Stimulated activated naive CD4-positive, alpha-beta T cell treated with Interleukin-2 at 50 U/mL for 16 hours (primary cell): ENCODE measurements at places on chromosomes 6 and 20.

DNA sequence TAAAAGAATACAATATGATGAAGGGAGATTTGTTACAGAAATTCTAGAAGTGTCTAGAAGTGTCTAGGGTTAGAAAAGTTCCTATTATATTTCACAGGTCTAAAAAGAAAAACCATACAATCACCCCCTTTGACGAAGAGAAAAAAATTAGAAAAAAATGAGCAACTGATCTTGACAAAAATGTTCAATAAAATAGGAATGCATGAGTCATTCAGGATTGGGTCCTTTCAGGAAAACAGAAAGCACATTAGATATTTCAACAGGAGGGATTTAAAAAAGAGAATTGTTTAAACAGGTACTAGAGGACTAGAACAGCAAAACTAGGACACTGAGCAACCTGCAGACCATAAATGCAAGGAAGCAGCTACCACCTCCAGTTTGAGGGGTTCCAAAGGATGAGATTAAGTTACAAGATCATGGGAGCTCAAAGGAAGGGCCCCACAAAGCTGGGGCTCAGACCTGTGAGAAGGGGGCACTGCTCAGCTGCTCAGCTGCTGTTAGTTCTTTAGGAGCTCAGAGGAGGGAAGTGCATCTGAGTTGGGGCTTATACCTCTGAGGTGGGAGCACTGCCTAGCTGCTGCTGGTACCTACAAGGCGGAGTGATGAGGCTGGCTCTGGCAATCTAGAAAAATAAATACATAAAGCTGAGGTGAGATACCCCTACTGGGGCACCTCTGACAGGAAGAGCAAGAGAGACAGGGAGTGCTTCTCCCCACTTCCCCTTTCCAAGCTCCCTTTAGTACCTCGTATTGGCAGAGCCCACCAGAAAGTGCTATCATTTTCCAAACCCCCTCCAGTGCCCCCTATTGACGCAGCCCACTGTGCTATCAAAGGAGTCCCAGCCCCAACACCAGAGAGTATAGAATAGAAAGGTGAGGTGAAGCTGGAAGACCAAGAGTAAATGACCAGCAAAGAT, 27.1 kb upstream of the BEND6 start:
- DNase-seq, result no peak

- DNase-seq, result no peak
These were observed 48.9 kb upstream of the EPHA7 start for GRCh38 chr6:93468291-93468690.

DNA sequence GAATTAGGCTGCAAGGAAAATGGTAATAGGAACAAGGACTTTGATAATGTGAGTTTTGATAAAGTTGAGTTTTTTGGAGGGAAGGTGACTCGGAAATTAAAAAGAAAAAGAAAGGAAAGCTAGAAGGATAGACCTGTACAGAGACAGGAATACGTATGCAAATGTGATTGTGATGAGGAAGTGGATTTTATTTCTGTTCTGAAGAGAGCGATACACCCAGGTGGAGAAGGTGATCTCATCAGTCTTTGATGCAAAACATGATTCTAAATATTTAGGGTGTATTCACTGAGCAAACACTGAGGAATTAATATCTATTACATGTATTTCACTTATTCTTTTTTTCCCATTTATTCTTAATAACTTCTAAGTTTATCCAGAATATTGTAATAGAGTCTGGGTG, 9.2 kb upstream of the PLEKHG1 start:
- no peak for DNase-seq

DNA sequence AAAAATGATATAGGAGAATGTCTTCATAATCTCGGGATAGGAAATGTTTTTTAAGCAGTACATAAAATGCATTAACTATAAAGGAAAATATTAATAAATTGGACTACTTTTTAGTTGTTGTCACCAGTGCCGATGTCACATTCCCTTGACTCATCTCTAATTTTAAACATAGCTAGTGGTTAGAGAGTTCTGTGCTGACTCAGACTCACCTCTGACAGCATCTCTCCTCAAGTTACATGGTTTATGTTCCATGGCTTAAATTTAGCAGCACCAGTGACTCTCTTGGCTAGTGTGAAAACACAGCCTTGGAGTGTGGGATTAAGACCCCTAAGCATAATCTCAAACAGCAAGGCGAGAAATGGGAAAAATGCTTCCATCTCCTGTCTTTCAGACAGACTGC, 311.8 kb upstream of the MMS22L start:
- DNase-seq, result no peak

GRCh38 chr20:11267131-11267761, 593.4 kb upstream of the JAG1 start:
- no peak for DNase-seq

DNA sequence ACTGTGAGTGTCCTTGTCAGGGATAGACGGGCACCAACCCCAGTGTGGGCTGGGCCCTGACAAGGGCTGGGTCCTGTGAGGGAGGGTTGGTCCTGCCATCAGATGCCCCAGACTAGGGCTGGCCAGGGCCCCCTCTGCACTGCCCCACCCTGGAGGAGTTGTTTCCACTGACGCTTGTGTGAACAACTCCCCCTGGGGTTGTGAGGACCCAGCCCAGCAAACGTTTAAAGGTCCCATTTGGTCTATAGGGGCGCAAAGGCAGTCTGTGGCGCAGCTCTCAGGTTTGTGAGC, 104.1 kb downstream of the BMP7 start:
- DNase-seq, result no peak

DNA sequence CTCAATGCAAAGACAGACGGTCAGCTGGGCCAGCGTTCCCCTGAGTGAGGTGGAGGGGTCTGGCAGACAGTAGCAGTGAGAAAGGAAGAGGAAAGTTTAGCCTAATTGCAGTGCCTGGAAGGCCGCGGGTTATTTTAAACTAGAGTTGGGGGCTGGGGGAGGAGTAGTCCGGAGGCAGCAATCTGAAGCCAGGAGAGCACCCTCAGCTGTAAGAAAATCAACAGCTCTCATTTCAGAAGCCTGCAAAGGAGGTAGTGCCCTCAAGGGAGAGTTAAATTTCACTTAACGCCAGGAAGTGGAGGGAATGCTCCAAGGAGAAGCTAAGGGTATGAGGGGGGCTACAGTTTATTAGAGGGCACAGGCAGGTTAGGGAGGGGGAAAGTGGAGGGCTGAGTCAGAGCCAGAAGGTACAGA, 26.9 kb downstream of the RING1 start:
- DNase-seq, result no peak

- no peak for DNase-seq
These were observed 1.5 kb upstream of the MTO1 start for GRCh38 chr6:73460056-73460455.

DNA sequence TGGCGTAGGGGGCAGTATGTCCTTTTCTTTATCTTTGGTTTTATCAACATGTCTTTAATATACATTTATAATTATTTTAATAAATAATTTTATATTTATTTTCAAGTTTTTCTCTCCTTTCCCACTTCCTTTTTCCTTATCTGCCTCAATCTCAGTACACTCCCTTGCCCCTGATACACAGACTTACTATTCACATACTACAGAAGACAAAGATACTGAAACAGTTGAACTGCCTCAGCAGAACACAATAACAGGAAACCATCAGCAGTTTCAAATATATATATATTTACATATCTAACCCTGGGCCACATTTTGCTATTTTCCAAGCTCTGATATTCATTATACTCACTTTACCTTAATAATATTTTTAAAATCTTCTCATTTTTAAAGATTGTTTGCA, 19.8 kb downstream of the IBTK start:
- no peak for DNase-seq

GRCh38 chr6:166603043-166603690, 16.7 kb upstream of the RAMACL start:
- no peak for DNase-seq

- DNase-seq, result no peak
These were observed 29.8 kb downstream of the HM13 start for GRCh38 chr20:31543966-31544598.

DNA sequence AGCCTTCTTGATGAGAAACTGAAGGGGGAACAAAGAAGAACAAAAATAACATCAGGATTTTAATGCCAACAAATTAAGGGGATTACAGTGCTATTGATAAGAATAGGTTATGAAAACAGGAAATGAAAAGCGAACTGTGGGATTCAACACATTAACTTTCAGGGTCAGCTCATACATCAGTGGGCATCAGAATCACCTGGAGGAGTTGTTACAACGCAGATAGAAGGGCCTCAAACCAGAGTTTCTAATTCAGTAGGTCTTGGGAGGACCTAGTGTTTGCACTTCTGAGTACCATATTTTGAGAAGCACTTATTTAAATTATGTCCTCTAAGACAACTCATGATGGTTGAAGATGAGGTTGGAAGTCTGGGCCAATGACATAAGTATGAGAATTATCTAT, 5.6 kb upstream of the TMEM244 start:
- no peak for DNase-seq

- no peak for DNase-seq
These were observed 165.5 kb upstream of the SCGN start for GRCh38 chr6:25486550-25486949.

- DNase-seq, result no peak
These were observed 194.4 kb downstream of the KIF16B start for GRCh38 chr20:16378712-16379370.

GRCh38 chr6:125547381-125547780, 202.1 kb upstream of the HEY2 start:
- no peak for DNase-seq

DNA sequence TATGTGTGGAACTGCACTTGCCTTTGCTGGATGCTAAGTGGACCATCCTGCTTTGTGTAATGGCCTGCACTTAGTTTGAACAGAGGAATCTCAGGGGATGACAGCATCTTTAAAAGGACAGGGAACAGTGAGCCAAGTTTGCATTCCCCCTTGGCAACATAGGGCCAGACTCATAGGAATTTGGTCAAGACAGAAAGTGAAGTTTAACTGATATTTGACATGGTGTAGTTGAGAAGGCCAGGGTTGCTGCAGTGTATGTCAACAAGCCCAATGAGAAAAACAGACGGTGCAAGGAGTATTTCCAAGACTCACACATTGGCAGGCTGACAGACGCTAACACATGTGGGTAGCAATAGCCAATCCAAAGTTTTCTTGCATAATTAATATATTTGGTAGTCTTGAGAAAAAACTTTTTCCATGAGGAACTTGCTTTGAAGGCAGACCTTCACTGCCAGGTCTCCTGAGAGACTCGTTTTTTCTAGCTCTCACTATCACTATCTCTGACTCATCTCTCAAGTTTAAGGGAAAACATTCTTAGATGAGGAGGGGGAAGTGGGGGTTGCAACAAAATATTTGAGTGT, 213.8 kb downstream of the IBTK start:
- DNase-seq, result no peak

DNA sequence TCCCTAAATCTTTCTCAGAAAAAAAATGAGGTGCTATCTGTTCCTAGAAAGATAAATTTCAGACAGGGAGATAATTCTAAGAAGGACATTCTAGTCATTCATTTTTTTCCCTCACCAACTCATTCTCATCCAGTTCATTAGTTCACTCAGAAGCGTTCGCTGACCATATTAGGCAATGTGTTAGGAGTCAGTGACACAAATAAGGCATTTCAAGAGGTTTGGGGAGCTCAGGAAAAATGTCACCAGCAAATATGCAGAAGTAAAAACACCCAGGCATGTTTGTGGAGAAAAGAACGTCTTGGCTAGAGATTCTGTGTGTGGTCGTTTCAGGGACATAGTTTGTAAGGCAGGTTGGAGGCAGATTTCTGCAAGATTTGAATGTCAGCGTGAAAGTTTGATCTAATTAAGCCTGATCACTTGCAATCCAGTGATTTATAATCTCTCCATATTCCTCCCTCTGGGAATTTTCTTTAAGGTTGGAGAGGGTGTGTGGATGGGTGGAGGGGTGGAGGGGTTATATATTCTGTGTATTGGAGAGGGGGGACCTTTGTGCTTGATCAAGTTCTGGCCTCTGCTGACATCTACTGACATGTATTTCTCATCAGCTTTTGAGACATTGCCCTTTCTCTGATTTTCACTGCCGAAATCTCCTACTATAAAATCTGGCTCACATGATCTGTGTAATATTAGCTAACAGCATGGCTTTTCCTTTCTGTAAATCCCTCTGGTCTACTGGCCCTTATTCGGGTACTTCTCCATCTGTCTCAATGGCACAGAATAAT, 3.6 kb downstream of the MYCT1 start:
- DNase-seq, result no peak

DNA sequence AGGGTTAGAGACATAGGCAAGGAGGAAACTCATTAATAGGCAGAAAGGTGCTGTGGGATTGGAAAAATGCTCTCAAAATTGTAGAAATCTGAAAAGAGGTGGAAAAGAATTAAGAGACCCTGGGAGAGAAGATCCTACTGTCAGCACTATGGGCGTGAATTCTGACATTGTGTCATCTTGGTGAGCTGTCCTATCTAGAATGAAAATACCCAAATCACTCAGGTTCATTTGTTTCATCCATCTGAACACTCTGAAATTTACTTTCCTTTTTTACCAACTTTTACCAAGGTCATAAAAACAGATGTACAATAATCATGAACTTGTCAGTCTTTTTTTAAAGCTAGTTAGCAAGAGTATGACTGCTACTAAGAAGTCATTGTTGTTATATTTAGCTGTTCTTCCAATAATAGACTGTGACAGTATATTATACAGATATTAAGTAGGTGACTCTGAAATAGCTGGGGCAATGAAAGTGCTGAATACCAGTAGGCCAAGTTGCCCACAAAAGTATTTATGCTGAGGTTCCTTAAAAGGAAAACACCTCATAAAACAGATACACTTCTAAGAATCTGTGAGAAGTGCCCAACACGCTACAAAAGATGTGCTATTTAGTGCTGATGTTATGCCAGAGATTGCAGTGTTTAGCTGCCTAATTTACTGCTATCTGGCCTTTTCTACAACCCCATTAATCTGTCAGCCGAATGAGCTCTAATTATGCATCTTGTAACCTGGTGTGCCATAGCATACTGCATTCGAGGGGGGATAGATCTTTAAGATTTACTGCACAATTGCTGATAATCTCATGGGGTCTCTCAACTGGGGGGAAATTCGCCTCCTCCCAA, 217.5 kb upstream of the SUPT3H start:
- no peak for DNase-seq

DNA sequence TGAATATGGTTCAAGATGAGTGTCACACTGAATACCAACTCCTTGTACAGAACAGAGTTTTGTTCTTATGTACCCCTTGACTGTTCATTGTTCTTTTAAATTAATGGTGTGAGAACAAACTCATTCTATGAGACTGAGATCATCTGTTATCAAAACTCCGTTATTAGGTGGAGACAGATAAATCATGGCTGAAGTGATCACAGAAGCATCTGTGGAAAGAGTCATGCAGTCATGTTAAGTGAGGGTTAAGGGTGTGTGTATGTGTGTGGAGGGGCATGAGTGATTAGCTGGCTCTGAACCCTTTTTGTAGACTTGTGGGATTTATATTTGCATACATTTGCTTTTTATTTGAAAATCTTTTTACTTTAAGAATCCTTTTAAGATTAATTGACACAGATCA, 24.7 kb downstream of the ADGRG6 start:
- no peak for DNase-seq

- no peak for DNase-seq
These were observed 103.2 kb upstream of the GRIK2 start for GRCh38 chr6:101290346-101290745.
